Natural killer cell treated with Interleukin-12 subunit alpha and Interleukin-12 subunit beta and Interleukin-15 and Interleukin-18, amount 100 ng/mL, for 72 hours (primary cell): ENCODE measurements at places on chromosomes 4 and X. TPM values are rescaled to one million over a fixed set of nuclear protein-coding genes. Genes with fewer than 3 reads are reported as not detected.

UTP3 gene
- 49.8 TPM for total RNA-seq

PABPC1L2A gene
- total RNA-seq: not detected

SSX1 gene
- not detected for total RNA-seq

ARX gene
- not detected for total RNA-seq
